ENCODE measurements at places on chromosomes 3 and 15. TPM values are rescaled to one million over a fixed set of nuclear protein-coding genes. Genes with fewer than 3 reads are reported as not detected.
A peak's percentile ranks its signal among the peaks of the same experiment; 100 is the strongest.

Gene SHF
- 34.6 TPM for total RNA-seq

Gene CCDC80
- total RNA-seq = 134 TPM

Gene PLA2G4B
- total RNA-seq = 10.6 TPM

Gene NANOGP8
- 1.2 TPM for total RNA-seq

Gene SLC12A1
- 0.14 TPM for total RNA-seq

Gene FES
- total RNA-seq = 29.4 TPM

Gene HHATL
- total RNA-seq = not detected

Gene HCN4
- total RNA-seq = 0.69 TPM

GRCh38 chr15:82294061-82294690 lies 31.6 kb downstream of the SAXO2 start:
- DNase-seq = no peak

DNA sequence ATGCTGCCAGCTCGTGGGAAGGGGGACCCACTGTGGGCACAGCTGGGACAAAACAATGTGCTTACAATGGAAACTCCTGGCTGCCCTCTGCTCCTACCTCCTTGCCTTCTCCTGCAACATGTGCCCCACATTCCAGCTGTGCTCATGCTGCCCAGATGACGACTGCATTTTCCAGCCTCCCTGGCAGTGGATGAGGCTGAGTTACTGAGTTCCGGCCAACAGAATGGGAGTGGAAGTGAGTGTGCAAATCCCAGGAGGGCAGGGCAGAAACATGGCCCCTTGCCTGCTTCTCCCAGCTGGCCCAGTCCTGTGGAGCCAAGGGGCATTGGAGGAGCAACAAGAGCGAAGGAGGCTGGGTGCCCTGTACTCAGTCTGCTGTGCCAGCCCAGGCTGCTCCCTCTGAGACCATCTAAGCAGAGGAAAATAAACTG lies 17.1 kb downstream of the KLF15 start:
- DNase-seq = no peak

- DNase-seq = no peak
Measured at GRCh38 chr3:16927485-16927884, 42.7 kb downstream of the PLCL2 start.

GRCh38 chr3:127337911-127338531 lies 50.2 kb upstream of the PRR20G start:
- peak; percentile 35 for DNase-seq

DNA sequence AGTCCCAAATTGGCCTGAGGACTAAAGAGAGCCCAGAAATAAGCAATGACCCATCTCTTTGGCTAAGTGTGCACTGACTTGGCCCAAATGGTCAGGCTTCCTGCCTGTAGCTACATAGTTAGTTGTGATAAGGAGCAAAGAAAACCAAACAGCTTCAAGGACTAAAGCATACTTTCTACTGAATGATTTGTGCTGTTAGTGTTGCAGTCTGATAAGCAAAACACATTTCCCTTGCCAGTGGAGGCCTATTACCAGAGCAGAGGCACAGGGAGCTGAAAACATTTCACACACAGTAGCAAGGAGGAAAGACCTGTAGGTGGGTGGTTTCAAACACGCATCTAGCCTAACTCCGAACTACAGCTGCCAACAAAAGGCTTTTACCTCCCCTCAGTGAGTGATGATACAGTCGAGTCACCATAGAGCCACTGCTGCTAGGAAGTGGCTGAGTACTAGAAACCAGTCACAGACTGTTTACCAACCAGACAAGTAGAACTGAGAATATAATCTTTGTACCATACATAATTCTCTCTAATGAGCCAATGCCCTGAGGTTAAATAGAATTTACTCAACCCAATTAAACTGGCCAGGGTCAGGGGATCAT lies 222.3 kb upstream of the THBS1 start:
- no peak for DNase-seq

DNA sequence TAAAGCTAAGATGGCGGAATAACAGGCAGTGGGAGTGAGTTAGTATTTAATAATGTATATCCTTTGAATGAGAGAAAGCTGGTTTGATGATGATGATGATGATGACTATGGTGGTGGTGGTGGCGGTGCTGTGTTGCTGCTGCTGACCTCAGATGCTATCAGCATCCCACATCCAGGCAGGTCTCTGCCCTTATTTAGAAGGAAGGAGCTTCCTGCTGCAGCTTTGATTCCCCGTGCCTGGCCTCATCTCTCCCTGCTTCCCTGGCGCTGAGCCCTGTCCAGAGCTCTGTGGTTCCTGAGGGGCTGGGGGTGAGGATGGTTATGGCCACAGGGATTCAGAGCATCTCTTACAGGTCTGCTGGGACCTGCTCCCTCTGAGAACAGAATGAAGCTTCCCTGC lies 73.1 kb downstream of the RAB11A start:
- DNase-seq = no peak

DNA sequence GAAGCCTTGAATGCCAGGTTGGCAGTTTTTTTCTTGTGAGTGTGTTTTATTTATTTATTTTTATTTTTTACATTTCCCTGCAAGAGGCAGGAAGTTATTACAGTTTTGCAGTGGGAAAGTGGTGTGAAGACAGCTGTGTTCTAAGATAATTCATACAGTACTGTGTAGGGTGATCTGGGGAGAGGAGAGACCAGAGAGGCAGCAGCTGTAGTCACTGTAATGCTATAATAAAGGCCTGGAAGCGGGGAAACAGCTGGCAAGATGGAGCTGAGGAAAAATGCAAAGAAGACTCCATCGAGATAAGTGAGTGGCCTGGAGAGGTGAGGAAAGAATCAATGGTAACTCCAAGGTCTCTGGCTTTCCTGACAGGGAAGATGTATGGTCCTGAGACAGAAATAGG lies 23.1 kb downstream of the CNTN3 start:
- no peak for DNase-seq

GRCh38 chr15:39344662-39345141 lies 236.2 kb upstream of the THBS1 start:
- DNase-seq = no peak

- no peak for DNase-seq
Measured at GRCh38 chr15:62257996-62258521, 93.0 kb upstream of the C2CD4B start.

DNA sequence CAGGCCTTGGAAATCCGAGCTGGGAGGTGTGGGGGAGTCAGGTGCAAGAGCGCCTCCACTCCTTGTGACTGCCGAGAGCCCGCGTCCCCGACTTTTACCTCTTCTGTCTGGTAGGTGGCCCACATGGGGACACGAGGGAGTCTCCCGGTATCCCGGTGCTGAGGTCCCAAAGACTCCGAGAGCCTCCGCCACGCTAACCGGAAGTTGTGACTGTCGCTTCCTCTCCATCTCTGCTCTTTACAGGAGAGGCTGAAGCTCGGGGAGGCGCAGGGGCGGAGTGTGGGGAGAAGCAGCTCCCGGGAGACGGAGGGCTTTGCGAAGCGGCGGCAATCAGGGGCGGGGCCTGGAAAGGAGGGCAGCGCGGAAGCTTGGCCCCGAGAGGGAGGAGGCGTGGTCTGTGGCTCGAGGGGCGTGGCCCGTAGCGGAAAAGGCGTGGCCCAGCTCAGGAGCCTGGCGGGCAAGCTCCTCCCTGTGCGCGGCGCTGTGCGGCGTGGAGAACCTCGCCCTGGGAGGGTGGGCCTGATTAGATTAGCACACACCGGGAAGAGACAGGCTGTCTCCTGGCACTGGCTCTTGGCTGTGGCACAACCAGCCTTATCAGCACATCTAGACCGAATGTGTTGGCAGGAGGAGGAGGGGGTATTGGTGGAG lies 143.9 kb downstream of the GABRB3 start:
- peak; percentile 35 for DNase-seq

DNA sequence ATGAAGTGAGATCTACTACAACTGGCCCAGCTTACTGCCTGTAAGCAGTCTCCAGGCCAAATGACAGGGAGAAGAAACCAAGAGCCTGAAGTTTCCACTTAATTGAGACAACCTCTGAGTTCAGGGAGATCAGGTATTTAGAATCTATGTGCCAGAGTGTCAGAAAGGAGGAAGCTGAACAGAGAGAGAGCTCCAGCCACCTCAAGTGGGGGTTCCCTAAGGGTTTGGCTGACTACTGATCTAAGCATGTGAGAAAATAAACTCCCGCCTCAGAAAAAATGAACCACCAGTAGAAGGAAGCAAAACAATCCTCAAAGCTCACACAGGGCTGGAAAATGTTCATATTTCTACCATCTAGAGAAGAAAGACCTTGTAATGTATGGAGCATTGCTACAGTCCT lies 25.0 kb downstream of the ADAM10 start:
- no peak for DNase-seq

DNA sequence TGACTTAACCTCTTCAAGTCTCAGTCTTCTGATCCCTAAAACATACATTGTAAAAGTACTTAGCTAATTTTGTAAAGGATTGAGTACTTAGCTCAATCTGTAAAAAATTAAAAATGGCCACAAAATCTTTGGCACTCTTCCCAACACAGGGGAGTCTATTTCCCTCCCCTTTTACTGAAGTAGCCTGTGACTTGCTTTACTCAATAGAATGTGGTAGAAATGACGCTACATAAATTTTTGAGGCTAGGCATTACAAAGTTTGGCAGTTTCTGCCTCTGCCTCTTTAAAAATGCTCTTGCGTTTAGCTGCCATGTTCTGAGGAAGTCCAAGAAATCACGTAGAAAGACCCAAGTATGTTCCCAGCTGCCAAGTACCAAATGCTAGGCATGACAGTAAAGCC lies 80.2 kb downstream of the CBLB start:
- DNase-seq = no peak
